ENCODE measurements at places on chromosomes 5 and 9.

DNA sequence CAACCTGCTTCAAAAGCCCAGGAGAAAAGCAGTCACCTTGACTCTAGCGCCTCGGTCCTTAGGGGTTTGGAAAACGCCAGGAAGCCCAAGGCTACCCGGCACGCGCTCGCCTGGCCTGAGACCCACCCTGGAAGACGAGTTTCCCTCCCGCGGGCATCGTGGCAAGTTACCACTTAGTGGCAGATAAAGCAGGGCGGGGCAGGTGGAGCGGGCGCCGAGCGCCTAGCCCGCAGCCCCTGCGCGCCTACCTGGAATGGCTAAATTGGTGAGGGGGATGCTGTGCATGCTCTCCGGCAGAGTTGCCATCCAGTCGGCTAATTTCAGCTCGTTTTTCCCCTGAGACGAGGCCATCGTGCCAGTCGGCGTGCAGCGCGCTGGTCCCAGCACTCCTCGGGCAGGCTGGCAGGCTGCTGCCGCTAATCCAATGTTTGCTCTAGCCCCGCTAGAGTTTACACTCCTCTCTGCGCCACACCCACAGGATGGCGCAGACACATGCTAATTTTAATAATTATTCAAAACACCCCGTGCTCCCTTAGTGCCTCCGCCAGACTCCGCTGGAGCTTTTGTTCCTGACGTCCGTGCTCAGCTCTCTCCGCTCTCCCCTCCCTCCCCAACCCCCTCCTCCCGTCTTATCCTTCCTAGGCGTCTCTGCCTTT lies at the start of gene PLCXD3:
Gene PLCXD3, minus strand, starts transcription at position 426 of the 656 bp plus-strand sequence. Its CDS starts 75 bp downstream, at position 351.
- no peak within 1 kb of the TSS for H3K27ac ChIP-seq
- no peak within 1 kb of the TSS for H3K4me3 ChIP-seq
- peak; percentile 59 for DNase-seq
- H3K4me1 ChIP-seq = no peaks in the 10 kb centered on the region
- peaks cover 64% of the 10 kb centered on the region for H3K27me3 ChIP-seq
- H3K36me3 ChIP-seq = no peaks in the 10 kb centered on the region

GRCh38 chr9:21919377-21920362 lies 74.5 kb downstream of the CDKN2A start:
- H3K27ac ChIP-seq = peak overlapping the region; percentile 74
- H3K4me1 ChIP-seq = peaks cover 15% of the 10 kb centered on the region
- H3K36me3 ChIP-seq = 0 out of 2 replicates have a peak, but pooled peaks cover 10% of the 10 kb centered on the region
- DNase-seq = no peak

GRCh38 chr9:104817437-104817836 lies 53.5 kb downstream of the NIPSNAP3B start:
- H3K27ac ChIP-seq = no peak overlapping the region
- no peak overlapping the region for H3K4me3 ChIP-seq
- peaks cover 26% of the 10 kb centered on the region for H3K36me3 ChIP-seq
- H3K27me3 ChIP-seq = no peaks in the 10 kb centered on the region
- DNase-seq = no peak

DNA sequence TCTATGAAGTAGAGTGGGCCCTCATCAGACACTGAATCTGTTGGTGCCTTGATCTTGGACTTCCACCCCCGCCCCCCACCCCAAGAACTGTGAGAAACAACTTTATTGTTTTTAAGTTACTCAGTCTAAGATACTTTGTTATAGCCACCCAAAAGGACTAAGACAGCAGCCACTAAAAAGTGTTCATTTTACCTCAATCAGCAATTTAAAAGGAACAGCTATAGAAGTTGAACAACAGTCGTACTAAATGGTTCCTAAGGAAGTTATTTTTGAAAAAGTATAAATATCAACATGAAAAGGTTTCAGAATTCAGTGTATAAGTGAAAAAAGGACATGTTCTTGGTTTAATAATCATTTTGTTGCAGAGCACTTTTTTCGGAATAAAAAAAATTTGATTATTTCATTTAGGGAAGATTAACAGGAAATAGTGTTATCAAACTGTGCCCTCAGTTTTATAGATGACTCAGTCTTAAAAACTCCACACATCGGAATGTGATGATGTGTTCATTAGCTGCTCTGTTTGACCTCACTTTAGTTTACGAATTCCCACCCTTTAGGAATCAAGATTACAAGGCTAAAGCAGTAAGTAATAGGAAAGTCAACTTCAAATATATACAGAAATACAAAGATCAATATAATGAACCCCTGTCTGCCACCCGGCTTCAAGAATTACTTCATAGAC lies 71.2 kb downstream of the MTAP start:
- no peak for DNase-seq
- no peaks in the 10 kb centered on the region for H3K27me3 ChIP-seq
- H3K36me3 ChIP-seq = peaks cover 42% of the 10 kb centered on the region
- peak overlapping the region; percentile 67 for H3K27ac ChIP-seq

DNA sequence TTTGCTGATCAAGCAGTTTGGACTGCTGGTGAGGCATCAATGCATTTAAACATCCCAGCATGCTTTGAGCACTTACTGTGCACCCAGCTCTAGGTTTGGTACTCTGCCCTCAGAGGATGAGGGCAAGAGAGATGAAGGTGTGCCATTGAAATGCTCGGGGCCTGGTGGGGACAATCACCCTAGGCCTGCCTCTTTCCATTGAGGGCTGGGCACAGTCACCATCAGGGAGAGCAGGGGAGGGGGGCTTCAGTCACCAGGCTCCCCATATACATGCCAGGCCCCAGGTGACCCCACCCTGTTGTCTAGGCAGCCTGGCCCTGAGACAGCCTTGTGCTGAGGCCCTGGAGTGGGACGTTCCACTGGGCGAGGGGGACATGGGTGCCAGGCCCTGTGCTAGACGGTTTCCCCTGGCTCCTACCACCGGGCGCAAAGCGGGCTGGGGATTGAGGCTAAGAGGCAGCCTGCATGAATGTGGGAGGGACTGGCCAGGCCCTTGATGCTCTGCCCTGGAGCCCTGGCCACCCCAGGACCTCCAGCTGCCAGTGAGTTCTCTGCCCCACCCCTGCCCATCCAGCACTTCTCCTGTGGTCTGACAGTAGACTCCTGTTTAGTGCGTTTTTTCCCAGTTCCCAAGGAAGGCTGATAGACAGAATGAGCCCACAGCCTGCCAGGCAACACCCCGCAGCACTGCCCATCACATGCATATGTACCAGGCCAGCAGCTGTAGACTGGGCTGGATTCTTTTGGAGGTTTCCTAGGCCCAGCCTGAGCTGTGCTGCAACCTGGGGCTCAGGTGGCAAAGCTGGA lies 18.9 kb downstream of the TCF7 start:
- H3K27me3 ChIP-seq = no peaks in the 10 kb centered on the region
- peaks cover 4% of the 10 kb centered on the region for H3K4me1 ChIP-seq
- H3K27ac ChIP-seq = no peak overlapping the region

DNA sequence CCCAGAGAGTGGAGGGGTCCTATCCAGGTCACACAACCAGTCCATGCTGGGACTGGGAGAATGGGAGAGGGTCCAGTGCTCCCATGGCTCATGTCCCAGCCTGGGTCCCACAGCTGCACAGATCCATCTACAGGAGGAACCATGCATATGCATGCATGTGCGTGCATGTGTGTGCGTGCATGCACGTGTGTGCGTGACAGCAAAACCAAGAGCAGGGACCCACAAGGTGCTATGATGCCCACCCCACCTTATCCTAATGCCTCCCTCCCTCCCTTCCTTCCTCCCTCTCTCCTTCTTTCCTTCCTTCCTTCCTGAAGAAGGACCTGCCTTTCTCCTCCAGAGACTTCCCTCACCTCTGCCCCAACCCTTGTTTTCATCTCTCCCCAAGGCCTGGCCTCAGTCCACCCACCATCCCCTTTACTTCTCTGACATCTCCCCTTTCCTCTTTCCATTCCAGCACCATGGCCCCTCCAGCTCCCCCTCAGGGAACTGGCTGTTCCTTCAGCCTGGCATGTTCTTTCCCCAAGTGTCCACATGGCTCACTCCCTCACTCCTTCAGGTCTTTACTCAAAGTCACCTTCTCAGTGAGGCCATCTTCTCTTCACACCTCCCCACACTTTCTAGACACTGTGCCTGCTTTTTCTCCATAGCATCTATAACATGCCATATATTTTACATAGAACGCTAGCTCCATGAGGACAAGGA lies 21.8 kb downstream of the AQP7 start:
- H3K4me3 ChIP-seq = no peak overlapping the region
- H3K36me3 ChIP-seq = no peaks in the 10 kb centered on the region
- H3K27me3 ChIP-seq = no peaks in the 10 kb centered on the region
- DNase-seq = no peak
- no peaks in the 10 kb centered on the region for H3K4me1 ChIP-seq

GRCh38 chr5:14200312-14200990 lies 57.3 kb downstream of the TRIO start:
- no peaks in the 10 kb centered on the region for H3K36me3 ChIP-seq
- no peak overlapping the region for H3K4me3 ChIP-seq
- H3K27ac ChIP-seq = peak overlapping the region; percentile 99
- no peak for DNase-seq
- H3K4me1 ChIP-seq = peaks cover 47% of the 10 kb centered on the region
- no peaks in the 10 kb centered on the region for H3K27me3 ChIP-seq

DNA sequence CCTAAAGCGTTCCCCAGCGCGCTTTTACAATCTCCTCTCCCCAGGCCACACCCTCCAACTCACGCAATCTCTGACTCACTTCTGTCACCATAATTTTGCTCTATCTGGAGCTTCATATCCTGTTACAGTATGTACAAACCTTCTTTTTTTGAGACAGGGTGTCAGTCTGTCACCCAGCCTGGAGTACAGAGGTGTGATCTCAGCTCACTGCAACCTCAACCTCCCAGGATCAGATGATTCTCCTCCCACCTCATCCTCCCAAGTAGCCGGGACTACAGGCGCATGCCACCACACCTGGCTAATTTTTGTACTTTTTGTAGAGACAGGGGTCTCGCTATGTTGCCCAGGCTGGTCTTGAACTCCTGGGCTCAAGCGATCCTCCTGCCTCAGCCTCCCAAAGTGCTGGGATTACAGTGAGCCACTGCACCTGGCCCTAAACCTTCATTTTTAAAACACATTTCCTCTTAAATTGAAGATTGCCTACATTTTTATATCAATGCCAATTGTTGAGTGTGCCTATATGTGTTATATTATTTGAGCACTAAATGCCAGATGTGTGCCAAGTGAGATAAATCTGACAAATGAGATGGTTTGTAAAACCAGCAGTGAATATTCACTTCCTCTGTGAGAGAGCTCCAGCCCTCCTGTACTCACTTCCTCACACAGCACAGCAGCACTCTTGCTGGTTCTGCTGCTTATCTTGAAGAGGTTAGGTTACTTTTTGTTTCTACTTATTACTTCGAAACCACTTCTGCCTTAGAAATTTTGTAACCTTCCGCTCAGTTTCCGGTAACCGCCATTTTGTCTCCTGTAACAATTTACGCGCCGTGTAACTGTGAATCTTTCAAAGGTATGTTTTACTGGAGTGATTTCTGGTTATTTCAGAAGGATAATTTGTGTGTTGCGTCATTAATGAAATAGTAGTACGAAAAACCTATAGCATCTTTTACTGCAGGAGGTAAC lies 57.9 kb downstream of the DOCK8 start:
- H3K27ac ChIP-seq = no peak overlapping the region
- no peak for DNase-seq
- no peaks in the 10 kb centered on the region for H3K4me1 ChIP-seq
- no peaks in the 10 kb centered on the region for H3K36me3 ChIP-seq

GRCh38 chr9:81497091-81497490 lies 192.3 kb downstream of the TLE1 start:
- no peak overlapping the region for H3K27ac ChIP-seq
- no peaks in the 10 kb centered on the region for H3K27me3 ChIP-seq
- no peaks in the 10 kb centered on the region for H3K36me3 ChIP-seq

GRCh38 chr9:643966-644365 lies 197.5 kb upstream of the DMRT1 start:
- DNase-seq = no peak
- H3K27ac ChIP-seq = no peak overlapping the region
- H3K36me3 ChIP-seq = no peaks in the 10 kb centered on the region
- H3K4me1 ChIP-seq = peaks cover 5% of the 10 kb centered on the region
- no peak overlapping the region for H3K4me3 ChIP-seq

DNA sequence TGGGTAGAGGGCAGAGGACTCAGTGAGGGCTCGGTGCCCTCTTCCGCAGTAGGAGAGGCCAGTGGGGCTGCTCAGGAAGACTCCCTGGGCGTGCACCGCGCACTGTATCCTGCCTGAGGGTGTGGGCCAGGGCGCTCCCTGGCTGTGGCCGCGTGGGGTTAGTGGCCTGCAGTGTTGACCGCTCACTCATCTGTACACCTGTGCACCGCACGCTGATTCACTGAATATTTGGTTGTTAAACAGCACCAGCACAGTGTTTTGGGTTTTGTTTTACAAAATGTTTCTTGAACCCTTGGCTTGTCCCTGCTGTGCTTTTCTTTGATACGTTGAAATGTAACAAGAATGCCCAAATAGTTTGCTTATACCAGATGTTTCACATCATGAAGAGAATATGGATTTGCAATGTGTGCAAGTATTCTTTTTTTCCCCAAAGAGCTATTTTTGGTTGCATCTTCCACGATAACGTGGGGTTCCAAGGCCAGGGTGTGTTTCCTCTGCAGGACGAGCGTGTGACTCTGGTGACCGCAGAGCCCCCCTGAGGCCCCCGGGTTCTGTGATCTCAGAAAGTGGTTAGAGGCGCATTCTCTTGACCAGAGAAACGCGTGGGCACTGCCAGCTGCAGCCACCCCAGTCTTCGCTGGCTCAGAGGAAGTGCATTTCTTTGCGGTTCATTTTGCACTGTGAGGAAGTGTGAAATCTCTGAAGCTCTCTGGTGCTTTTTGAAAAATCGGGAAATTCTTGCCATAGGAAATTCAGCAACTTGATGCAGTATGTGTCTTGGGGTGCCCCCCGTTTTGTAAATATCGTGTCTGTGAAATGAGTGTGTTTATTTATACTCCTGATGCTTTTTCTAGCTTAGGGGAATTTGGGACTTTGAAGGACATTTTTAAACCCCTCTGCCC lies 46.9 kb downstream of the AHRR start:
- no peaks in the 10 kb centered on the region for H3K36me3 ChIP-seq
- DNase-seq = peak; percentile 54
- H3K4me1 ChIP-seq = peaks cover 2% of the 10 kb centered on the region
- H3K27me3 ChIP-seq = peaks cover 3% of the 10 kb centered on the region
- no peak overlapping the region for H3K4me3 ChIP-seq

GRCh38 chr5:146770546-146770945 lies 108.0 kb downstream of the PPP2R2B start:
- no peaks in the 10 kb centered on the region for H3K4me1 ChIP-seq
- H3K27ac ChIP-seq = no peak overlapping the region
- DNase-seq = no peak
- no peak overlapping the region for H3K4me3 ChIP-seq

DNA sequence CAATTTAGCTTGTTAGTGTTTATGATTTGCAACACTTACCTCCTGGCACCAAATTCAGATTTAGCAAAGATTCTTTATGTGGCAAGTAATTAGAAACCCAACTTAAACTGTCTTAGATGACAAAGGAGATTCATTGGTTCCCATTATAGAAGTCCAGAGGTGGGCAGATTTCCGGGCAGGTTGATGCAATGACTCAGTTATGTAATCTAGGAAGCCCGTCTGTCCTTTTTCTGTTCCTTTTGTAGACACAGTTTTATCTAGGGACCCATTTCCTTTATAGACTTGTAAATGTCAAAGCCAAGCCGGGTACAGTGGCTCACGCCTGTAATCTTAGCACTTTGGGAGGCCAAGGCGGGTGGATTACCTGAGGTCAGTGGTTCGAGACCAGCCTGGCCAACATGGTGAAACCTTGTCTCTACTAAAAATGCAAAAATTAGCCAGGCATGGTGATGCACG lies 20.3 kb upstream of the ANKRD33B start:
- no peaks in the 10 kb centered on the region for H3K27me3 ChIP-seq
- H3K36me3 ChIP-seq = no peaks in the 10 kb centered on the region
- peak; percentile 13 for DNase-seq

- no peak overlapping the region for H3K4me3 ChIP-seq
- H3K27me3 ChIP-seq = no peaks in the 10 kb centered on the region
- DNase-seq = no peak
- no peak overlapping the region for H3K27ac ChIP-seq
- H3K36me3 ChIP-seq = no peaks in the 10 kb centered on the region
Observed at GRCh38 chr9:108290839-108291585, 564.8 kb downstream of the ACTL7B start.

Measured in RWPE2 (cell line).